ENCODE measurements at places on chromosomes 6 and 20.

DNA sequence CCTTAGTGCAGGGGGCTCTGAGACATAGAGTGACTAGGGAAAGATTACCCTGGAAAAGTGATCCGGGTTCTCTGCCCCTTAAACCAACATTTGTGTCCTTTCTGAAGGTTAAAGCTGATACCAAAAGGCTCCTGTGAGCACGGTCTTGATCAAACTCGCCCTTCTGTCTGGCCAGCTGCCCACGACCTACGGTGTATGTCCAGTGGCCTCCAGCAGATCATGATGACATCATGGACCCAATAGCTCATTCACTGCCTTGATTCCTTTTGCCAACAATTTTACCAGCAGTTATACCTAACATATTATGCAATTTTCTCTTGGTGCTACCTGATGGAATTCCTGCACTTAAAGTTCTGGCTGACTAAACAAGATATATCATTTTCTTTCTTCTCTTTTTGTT lies 6.8 kb downstream of the ULBP2 start:
- DNase-seq = no peak

- no peak for DNase-seq
These were observed 129.9 kb upstream of the GRIK2 start for GRCh38 chr6:101263596-101263995.

- DNase-seq = no peak
These were observed 518.6 kb downstream of the PKHD1 start for GRCh38 chr6:51568771-51569170.

GRCh38 chr20:23725102-23725501 lies 25.6 kb downstream of the CST1 start:
- DNase-seq = no peak

- DNase-seq = no peak
These were observed 13.9 kb downstream of the JAG1 start for GRCh38 chr20:10659651-10660601.

DNA sequence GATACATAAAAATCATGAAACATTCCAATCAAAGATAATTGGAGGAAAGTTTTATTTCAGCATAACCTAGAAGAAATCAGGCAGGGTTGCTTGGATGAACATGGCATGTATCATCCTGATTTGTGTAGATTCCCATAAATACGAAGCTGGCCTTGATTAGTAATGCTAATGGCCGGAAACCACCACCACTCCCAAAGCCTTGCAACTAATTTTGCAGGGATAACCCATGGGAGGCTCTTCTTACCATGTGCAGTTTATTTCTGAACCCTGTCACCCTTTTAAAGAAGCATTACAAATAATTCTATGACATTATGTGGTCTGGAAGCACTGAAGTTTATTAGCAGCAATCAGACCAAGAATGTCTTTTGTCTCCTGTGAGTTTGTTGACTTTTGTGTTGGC lies 80.8 kb downstream of the AIG1 start:
- no peak for DNase-seq

All from activated CD8-positive, alpha-beta T cell treated with anti-CD3 and anti-CD28 coated beads, Interleukin-2, amount 10 ng/mL, durations not matched to agents 7 days and 5 days (primary cell).